G401 (cell line): ENCODE measurements at places on chromosomes 4 and X.

DNA sequence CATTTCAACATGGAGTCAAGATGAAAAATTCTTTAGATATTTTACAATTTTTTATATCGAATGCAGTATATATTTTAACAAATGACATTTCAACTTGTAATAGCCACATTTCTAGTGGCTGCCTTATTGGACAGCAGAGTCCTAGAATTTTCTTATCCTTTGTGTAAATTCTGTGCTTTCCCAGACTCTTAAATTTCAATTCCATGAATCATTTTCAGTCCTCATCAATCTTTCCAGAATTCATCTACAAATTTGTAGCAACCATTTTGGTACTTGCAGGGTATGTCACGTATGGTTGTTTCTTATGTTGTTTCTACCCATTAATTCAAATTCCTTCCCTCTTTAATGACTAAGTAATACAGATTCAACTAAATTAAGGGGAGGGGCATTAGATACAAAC lies 2.7 kb downstream of the PAICS start:
- DNase-seq = no peak

- peak; percentile 58 for DNase-seq
Observed at GRCh38 chrX:133054761-133055405, 42.0 kb downstream of the USP26 start.

DNA sequence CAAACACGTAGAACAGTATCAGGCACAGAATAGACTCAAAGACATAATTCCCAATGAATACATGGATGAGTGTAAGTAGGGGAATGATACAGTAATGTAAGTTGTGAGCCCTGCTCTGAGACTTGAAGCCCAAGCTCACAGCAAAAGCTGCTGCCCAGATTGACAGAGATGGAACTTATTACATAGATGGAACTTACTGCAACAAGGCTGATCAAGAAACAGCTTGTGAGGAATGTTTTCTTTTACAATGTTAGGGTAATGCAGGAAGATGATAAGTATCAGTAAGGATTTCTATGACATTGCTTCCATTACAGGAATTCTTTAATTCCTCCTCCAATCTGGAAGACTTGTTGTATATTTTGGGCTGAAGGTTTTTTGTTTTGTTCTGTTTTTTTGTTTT lies 278.4 kb downstream of the IL15 start:
- no peak for DNase-seq

DNA sequence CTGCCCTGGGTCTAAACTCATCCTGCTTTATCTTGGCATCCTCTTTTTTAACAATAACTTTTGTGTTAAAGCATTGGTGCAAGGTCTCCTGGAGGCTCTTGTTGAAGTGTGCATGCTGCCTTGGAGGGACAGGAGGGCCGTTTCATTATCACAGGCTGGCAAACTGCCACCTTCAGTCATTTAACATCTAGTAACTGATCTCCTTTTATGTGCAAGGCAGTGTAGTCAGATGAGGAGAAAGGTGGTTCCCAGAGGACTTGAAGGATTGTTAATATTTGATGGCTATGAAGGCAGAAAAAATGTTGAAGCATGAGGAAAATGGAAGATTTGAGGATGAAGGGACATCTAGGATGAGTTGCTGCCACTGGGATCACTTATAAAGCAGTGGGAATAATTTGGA lies 439.4 kb downstream of the RAPGEF2 start:
- no peak for DNase-seq

- no peak for DNase-seq
Observed at GRCh38 chr4:163590619-163591264, 96.3 kb downstream of the TMA16 start.

GRCh38 chr4:69896530-69897116 lies 34.2 kb upstream of the CSN1S1 start:
- DNase-seq = no peak

- no peak for DNase-seq
Observed at GRCh38 chr4:14772388-14772787, 229.9 kb upstream of the CPEB2 start.

DNA sequence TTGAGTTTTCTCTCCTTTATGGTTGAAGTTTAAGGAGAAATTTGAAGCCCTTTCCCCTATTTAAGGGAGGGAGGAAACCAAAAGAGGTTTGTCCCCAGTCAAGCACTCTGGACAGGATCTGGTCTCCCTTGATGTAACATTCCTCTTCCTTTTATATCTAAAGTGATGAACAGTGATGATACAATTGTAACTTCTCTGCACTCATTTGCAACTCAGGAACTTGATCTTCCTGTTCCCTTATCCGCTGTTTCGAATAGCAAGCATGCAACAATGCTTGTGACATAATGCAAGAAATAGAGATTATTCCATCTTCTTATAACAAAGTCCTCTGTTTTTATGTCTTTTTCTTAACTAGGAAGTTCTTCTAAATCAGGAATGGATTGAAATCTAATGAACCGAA lies 18.3 kb downstream of the ALPK1 start:
- no peak for DNase-seq

DNA sequence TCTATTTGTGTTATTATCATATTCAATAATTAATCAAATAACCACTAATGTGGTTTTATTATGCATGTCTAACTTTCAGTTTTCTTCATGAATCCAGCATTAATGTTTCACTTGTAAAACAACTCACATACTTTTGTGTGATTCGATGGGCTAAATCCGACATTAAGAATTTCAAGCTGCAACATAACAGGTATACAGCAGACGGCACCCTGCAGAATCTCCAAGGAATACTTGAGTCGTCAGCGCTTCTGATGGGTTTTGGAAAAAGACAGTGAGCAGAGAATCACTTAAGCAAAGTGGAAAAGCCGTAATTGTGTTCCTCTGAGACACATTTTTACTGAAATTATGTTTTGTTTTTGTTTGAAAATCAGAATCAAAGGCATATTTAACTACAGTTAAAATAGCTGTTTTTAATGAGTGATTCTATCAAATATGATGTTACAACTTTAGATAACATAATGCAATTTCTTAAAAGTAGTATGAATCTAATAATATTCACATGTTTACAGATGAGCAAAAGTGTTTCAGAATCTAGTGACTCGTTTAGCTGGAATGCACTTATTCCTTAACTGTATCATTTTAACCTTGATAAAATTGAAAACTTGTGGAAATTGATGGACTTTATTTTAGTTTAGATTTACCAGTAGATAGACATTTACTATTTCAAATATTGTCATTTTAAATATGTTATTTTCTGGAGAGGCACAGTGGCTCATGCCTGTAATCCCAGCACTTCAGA lies 514.8 kb downstream of the CCSER1 start:
- DNase-seq = no peak

GRCh38 chr4:39124885-39125599 lies 57.3 kb upstream of the WDR19 start:
- DNase-seq = no peak

GRCh38 chrX:7112071-7112470 lies 35.4 kb upstream of the STS start:
- DNase-seq = no peak

DNA sequence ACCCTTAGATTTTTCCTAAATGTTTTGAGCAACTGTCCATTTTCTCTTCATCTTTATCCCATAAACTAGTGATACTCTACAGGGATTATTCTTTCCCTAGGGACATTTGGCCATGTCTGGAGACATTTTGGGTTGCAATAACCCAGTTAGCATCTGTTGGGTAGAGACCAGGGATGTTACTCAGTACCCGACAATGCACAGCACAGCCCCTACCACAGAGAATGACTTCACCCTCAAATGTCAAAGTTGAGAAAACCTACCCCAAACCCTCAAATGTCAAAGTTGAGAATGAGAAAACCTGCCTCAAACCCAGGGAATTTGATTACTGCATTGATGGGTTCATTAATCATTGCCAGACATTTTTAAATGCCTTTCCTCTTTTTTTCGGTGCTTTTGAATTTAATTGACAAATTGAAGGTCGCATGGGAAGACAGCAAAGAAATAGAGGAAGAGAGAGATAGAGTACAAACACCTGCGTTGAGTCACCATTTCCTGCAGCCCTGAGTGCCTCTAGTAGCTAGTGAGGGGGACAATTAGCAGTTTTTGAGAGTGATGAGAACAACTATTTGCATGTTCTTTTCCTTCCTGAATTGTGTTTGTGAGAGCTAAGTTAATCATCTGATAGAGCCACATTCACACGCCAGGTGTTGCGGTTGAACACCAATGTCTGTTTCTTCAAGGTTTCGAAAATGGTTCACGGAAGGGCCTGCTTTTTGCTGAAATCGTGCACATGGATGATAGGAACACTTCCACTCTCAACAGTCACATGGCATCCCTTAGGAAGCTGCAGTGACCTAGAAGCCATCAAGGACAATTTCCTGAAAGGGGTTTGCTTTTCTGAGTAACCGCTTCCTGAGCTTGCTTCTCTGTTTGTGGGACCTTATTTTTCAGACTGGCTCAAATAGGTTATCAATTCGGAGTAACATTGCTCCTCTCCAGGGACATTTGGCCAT lies 203.9 kb upstream of the VCX3A start:
- DNase-seq = no peak

- no peak for DNase-seq
Observed at GRCh38 chr4:131566026-131566425, 1583.1 kb upstream of the PCDH10 start.

- DNase-seq = no peak
Observed at GRCh38 chr4:151429957-151430570, 21.1 kb downstream of the FHIP1A start.

DNA sequence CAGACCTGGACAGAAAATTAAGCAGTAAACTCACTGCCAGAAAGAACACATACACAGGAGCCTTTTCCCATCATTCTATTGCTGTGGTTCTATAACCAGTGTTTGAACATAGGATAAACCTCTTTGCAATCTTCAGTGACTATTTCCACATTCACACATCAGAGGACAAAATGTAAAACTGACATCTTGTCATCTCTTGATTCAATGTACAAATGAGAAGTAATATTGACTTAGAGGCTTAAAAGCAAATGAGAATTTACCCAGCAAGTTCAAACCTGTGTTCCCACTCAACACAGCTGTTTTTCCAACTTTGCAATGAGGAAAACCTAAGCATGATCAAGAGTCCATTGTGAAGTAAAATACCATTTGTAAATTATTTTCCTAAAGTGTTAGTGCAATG lies 307.1 kb upstream of the CPXCR1 start:
- DNase-seq = no peak

GRCh38 chr4:17398035-17398434 lies 113.9 kb downstream of the QDPR start:
- DNase-seq = no peak

GRCh38 chrX:78650906-78651437 lies 8.2 kb downstream of the RTL3 start:
- no peak for DNase-seq

DNA sequence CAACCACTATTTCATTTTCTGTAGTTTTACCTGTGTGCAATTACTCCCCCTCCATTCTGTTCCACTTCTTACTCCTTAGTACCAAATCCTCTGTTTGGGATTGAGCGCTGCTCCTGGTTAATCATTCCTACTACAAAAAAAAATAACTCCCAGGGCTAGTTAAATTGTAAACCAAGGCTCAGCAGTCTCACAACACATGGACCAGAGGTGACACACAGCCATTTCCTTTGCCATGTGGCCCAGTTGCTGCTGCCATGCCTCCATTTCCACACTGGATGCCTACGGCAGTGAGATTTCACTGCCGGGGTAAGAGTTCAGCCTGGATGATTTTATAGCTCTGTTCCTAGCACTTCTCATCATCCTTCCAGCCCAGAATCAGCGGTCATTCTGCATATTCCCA lies 107.2 kb downstream of the AKAP4 start:
- no peak for DNase-seq

- no peak for DNase-seq
Observed at GRCh38 chr4:184288451-184289178, 70.9 kb upstream of the ENPP6 start.

DNA sequence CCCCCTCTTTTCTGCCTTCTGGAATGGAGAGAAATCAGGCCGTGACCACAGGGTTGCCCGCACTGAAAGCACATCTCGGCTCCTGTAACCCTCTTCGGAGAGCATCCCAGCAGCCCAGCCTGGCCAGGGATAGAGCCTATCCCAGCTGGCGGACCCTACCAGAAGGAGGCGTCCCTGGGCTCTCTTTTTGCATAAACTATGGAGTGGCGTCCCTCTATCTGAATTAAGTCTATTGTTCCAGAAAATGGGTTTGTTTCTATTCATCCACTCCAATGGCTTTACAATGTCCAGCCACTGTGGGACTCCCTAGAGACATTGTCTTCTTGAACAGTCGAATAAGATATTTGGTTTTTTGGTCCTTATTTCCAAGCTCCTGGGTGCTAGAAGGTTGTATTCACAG lies 689 bp upstream of the NHSL2 start:
- peak; percentile 67 for DNase-seq

GRCh38 chr4:102878901-102879300 lies 10.1 kb downstream of the CISD2 start:
- no peak for DNase-seq

GRCh38 chr4:7824218-7824617 lies 115.4 kb downstream of the AFAP1 start:
- DNase-seq = no peak

GRCh38 chr4:9899306-9900055 lies 118.0 kb downstream of the DRD5 start:
- no peak for DNase-seq

GRCh38 chrX:70444326-70444945 lies at the start of gene DLG3:
DLG3 (plus strand) TSS chrX:70444835; CDS start chrX:70445202, 367 bp downstream.
- DNase-seq = peak; percentile 81

GRCh38 chr4:28443801-28444412 lies 1583.3 kb downstream of the STIM2 start:
- DNase-seq = peak; percentile 3

DNA sequence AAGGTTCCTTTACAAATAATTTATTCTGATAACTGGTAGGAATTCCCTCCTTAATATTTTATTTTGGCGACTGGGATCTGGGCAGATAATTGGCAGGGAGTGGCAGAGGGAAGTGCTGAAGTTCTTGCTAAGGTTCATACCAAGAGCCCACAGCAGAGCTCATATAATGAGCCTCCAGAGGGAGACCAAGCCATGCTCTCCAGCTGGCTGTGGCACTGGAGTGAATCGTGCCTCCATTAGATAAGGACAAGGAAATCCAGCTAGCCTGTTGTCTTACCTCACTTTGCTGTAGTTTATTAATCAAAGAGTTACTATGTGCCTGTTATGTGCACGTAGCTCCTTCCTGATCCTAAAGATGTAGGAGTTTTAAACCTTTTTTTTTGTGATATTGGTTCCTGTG lies 1.3 kb downstream of the ASB12 start:
- DNase-seq = no peak

DNA sequence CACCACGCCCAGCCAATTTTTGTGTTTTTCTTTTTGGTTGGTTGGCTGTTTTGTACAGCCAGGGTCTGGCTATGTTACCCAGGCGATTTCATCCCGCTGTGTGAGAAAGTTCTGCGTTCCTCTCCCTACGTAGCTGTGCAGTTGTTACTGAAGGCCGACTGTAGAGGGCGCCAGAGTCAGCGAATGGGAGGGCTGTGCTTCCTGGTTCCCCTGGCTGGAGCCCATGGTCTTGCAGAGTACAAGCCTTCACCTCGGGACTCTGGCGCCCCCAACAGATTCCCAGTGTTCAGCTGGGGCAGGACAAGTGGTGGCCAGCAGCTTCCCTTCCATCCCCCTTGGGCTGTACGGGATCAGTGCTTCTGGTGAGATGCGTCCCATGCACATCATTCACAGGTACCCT lies 5.6 kb upstream of the CT45A1 start:
- peak; percentile 12 for DNase-seq
